Left renal pelvis (tissue), 4 donors: ENCODE measurements at places on chromosomes 4 and X.

- no peak for DNase-seq
Observed at GRCh38 chrX:9657590-9658256, 107.9 kb downstream of the GPR143 start.

GRCh38 chr4:15336410-15337167 is 91.2 kb upstream of the C1QTNF7 start:
- DNase-seq, result no peak

DNA sequence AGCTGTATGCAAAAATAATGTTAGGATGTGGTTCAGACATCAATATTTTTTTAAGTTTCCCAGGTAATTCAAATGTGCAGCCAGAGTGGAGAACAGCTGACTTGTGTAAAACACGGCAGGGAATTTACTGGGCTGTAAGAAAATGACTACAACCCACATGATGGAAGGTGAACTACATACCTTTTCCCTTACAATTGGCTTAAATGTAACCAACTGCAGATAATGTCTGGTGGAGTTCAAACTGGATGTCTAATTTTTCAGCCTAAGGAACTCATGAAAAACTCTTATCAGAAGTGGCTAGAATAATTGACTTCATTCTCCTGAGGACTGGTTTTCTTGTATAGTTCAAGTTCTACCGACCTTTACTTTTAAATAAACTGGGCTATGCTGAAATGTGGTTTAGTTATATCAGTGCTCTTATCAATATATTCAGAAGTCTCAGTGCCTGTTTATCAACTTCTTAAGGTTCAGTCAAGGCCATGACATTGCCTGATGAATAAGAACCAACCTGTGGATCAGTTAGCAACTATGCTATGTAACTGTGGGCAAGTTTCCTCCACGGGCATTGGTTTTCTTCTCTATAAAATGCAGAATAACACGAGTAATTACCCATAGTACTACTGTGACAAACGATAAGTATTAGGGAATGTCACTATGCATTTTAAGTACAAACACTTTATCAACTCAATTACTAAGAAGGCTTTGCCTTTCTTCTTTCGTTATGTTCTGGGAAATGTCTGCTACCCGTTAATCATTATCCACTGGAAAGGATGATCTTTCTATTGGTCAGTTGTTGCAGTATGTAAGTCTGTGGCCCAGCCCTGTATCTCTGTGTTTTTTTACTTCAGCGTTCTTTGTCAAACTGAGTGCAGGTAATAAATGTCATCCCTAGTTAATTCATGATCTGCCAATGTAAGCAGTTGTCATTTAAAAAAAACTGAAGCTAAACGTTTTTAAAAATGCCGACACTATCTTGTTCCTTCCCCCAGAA is 181.6 kb downstream of the PCDH7 start:
- DNase-seq, result no peak

GRCh38 chr4:7742807-7743280 is 196.8 kb downstream of the AFAP1 start:
- no peak for DNase-seq

- no peak for DNase-seq
Observed at GRCh38 chrX:42131856-42132255, 208.5 kb upstream of the CASK start.

DNA sequence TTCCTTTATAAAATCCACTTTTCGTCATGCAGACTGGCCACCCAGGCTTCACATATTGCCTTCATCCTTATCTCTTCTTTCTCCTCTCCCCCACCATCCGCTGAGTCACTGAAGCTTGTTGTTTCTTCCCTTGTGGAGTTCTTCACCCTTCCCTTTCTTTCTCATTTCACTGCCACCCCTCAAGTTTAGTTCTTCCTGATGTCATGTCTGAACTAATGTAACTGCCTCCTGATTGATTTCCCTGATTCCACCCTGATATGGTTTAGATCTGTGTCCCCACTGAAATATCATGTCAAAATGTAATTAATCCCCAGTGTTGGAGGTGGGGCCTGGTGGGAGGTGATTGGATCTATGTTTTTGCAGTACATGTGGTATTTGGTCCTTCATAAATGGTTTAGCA is 151.4 kb downstream of the CPEB2 start:
- DNase-seq, result no peak

GRCh38 chrX:104913348-104913747 is 307.1 kb downstream of the TEX13A start:
- DNase-seq, result peak; percentile 4

DNA sequence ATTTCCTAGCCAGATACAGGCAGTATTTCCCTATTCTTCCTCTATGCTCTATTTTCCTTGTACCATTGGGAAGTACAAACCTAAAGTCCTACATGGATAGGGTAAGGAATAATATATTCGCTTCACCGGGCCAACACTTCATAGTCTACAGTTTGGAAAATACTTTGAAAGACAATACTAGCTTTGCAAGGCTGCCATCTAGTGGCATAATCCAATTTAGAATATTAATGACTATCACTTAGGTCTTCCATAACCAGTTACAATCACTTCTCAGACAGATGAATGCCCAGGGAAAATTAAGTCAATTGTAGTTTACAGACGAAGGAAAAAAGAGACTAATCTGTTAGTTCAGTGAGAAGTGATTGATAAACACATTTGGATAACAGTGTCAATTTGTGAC is 141.0 kb upstream of the FAM47C start:
- no peak for DNase-seq

DNA sequence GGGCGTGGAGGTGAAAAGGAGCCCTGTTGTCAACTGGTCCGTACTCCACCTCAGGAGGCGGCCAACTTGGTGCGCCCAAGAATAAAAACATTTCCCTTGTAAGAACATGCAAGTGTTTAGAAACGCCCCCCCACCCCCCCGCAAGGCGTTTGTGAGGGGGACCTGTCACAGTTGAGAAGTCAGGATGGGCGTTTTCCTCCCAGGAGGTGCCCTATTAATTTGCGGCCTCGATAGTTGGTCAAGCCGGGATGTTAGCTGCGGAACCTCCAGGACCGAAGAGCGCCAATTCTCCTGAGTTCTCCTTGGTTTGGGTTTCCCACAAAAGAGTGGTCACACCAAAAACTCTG is 651 bp upstream of the SAP30 start:
- no peak for DNase-seq

DNA sequence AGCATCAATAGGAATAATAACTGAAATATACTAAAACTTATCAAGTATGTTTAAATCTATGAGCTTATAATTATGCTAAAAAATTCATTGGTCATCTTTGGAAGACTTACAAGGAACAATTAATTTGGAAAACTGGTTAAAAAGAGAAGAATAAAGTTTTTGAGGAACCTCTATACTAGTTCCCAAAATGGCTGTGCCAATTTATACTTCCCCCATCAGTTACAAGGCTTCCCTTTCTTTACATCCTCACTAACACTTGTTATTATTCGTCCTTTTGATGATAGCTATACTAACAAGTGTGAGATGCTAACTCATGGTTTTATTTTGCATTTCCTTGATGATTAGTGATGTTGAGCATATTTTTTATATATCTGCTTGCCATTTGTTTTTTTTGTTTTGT is 17.1 kb downstream of the OGT start:
- no peak for DNase-seq

DNA sequence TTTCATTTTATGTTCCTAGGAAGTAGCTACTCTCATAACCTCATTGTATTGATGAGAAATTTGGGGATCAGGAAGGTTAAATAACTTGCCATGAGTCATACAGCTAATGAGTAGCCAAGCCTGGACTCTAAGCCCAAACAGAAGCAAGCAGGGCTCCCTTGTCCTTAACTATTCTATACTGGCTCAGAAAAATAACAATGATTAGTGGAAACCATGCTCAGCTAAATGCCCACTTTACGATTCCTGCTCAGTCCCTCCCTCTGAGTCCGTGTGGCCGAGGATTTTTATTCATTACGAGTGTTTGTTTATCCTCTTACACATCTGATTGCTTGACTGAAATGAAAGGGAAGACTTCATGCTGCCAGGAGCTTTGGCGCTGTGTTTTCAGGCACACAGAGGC is 100.9 kb downstream of the SLC34A2 start:
- no peak for DNase-seq

DNA sequence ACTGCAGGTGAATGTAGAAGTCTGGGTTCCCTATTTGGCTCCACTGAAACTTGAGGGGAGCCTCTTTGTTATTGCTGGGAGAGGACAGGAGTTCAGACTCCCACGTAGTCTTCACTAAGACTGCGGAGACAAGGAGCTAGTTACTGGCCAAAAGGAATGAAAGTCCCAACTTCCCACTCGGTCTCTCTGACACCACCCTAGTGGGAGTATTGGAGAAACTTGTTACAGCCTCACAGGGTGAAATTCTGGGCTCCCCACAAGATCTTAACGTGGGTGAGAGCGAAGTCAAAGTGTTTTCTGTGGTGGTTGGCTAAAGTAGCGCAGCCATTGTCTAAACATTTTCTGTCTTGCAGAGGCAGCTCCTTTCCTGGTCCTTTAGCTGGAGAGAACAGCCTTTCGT is 13.5 kb downstream of the MYOZ2 start:
- no peak for DNase-seq

DNA sequence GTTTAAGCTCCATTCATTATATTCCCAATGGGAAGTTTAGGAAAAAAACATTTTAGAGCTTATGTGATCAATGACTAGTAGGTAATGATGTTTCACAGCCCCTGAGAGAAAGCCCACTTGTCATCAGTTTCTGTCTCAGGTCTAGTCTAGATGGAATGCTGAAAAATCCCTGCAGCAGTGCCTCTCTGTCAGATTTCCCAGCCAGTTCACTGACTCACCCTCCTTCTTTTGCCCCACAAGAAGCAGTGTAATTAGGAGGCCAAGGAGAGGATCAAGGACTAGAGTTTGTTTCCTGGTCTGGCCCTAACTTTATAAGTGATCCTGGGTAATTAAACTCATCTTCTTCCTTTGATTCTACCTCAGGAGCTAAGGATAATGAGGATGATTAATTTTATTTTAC is 118.7 kb upstream of the ANXA3 start:
- no peak for DNase-seq

DNA sequence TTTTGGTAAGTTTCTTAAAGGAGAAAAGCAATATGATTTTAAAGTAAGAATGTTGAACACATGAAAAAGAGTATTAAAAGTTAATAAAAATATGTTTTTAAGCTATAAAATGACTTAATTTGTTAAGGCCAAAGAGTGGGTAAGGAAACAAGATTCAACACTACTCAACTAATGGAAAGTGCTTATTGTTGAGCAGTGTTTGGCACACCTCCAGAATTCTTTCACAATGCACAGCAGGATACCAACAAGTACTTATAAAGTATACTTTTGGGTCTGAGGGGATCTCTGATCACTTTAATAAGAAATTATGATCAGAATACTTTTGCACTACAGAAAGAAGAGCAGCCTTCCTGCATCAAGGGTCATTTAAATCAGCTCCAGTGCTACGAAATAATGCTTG is 5.9 kb downstream of the LAMP2 start:
- DNase-seq, result no peak

- DNase-seq, result no peak
Observed at GRCh38 chrX:136431625-136432024, 56.1 kb upstream of the BRS3 start.

DNA sequence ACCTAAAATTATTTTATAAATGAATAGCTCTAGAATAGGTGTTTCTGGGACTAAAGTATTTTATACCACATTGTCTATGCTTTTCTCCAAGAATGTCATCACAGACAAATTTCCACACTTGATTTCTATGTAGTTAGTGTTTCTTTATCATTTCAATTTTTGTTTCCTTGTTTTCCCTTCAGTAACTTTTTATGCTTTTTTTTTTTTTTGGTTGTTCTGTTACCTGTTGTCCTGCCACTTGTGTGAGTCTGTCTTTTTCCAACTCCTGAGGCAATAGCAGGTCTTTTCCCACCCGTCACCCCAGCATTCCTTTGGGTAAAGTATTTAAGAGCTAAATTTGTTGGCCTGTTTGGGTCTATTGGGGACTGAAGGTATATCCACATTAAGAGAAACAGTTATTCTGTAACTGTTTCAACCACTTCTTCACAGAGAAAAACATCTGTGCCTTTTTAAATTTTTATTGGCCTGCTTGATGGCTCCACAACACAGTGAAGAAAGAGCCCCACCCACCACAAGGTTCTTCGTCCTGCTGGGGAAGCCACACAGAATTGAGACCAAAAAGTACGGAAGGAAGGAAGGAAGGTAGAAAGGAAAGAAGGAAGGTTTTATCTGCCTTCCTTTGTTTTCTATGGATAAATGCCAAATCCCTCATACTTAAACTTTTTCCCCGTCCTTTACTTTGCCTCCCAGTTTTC is 17.7 kb upstream of the GPC3 start:
- no peak for DNase-seq

DNA sequence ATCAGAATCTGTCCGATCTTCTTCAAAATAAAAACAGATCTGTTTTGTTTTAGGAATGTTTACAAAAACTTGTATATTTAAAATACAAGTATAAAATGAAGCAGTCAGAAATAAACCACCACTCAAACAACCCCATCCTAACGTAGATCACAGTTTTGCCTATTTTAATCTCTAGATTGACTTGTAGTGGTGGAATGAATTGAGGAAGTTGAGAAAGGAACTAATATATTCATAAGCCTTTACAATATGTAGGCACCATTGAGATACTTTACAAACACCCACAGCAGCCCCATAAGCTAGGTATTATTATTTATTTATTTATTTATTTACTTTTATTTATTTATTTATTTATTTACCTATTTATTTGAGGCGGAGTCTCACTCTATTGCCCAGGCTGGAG is 52.3 kb upstream of the KLF3 start:
- DNase-seq, result no peak

GRCh38 chrX:19907794-19908193 is 20.4 kb upstream of the SH3KBP1 start:
- DNase-seq, result no peak

DNA sequence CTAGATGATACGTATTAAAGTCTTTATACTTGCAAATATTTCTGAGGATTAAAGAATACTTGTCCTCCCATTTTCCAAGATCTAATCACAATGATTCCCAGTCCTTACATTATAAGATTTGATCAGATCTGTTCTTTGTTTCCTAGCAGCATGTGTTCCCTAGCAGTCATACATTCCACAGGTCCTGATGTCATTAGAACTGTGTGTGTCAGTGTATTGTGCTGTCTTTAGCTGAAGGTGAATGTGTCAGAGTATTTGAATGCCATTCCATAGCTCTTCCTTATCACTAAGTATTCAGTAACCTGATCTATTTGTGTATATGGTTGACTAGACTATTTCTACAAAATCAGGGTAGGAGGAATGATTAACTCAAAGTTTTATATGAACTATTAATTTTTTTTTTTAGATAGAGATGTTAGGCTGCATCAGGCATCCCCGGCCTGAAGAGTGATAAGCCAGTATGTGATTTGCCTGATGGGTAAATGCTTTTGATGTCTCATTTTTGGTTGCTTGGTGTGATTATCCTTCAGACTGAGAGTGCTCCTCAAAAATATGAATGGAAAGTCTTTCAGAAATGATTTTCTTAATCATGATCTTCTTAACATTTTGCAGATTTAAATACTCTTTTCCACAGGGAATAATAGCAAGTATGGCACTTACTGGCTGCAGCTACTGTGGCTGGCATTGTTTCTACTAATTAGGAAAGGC is 4.4 kb downstream of the ADGRL3 start:
- DNase-seq, result no peak

DNA sequence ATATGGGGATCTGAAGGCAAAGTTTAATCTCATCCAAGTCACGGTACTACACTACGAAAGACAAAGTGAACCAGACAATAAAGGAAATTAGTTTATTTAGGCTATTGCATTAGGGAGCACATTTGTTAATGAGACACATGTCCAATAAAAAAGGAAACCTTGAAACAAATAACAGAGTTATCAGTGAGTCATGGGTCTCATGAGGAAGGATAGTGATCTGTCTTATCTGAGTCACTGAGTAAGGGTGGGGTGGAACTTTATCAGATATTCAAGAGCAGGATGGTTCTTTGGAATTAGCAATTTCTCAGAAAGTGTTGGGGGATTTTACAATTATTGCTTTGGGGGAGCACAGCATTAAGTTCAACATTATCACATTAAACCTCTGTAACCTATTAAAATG is 188.9 kb upstream of the IL1RAPL1 start:
- no peak for DNase-seq
